Neural crest cell (in vitro differentiated cells): ENCODE measurements at places on chromosomes 11 and 22.

DNA sequence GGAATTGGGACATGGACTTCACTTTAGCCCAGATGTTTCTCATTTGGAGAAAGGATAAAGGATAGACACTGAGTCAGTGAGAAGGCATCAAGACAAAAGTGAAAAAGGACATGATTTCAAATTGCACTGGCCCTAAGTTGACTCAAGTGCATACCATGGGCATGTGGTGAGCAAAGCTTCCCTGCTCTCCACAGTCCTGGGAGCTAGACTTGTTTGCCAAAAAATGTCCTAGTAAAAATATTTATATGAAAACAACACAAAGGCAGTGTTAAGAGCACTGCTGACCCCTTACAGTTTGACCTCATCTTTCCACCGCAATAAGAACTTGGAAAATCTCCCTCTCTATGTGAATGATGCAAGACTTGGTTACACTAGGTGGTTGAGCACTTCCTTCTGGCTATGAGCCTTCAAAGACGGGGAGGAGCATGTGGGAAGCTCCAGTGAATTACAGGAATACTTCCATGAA is 46.5 kb upstream of the FIBIN start:
- DNase-seq: no peak

DNA sequence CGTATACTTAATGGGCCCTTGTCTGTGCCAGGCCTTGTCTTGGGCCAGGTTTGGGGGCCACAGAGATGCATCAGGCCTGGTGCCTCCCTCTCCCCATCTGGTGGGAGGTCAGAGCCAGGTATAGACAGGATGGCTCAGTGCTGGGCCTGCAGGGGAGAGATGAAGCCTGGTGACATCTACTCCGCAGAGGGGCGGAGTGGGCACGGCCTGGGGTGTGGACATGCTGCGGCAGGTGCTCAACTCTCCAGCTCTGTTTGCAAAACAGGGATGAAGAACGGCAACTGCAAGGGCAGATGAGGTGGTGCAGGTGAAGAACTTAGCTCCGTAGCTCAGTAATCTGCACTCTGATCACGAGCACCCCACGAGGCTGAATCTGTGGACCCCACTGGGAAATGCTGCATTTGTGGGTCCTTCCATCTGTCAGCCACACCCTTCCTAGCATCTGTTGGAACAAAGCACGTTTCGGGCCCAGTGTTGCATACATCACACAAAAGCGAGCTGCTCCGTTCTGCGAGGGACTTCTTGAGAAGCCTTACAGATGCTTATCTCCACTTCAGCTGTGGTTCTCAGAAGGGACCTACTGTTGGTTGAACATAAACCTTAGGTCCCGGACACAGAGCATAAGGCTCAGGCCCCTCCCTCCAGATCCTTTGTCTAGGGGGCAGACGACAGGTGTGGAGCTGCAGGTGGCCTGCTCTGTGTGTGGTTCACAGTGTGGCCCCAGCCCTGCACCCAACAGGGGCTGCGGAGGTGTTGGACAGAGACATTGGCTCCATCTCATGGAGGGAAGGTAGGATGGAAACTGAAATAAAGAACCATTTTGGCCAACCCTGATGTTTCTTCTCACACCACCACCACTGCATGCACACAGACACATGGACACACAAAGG is 78.3 kb downstream of the LRRC32 start:
- no peak for DNase-seq

DNA sequence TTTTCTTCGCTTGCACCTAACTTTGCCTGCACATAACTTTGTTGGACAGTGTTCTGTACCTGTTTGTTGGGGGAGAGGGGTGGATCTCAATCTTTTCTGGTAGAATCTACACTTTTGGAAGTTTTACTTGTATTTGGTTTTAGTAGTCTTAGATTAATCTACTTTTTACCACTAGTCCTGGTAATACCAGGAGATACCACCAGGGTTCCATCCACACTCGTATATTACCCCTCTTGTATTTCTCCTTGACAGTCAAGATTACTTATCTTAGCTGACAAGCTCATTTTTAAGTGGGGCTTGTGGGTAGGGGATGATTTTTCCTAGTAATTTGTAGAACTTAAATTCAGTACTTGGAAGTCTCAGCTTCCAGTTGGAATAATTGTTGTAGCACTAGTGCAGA is 37.3 kb upstream of the TECTA start:
- no peak for DNase-seq

- DNase-seq: no peak
Measured at GRCh38 chr11:26227301-26227746, 104.6 kb upstream of the ANO3 start.

- DNase-seq: peak; percentile 8
Measured at GRCh38 chr11:79437981-79438630, 2.7 kb downstream of the TENM4 start.

DNA sequence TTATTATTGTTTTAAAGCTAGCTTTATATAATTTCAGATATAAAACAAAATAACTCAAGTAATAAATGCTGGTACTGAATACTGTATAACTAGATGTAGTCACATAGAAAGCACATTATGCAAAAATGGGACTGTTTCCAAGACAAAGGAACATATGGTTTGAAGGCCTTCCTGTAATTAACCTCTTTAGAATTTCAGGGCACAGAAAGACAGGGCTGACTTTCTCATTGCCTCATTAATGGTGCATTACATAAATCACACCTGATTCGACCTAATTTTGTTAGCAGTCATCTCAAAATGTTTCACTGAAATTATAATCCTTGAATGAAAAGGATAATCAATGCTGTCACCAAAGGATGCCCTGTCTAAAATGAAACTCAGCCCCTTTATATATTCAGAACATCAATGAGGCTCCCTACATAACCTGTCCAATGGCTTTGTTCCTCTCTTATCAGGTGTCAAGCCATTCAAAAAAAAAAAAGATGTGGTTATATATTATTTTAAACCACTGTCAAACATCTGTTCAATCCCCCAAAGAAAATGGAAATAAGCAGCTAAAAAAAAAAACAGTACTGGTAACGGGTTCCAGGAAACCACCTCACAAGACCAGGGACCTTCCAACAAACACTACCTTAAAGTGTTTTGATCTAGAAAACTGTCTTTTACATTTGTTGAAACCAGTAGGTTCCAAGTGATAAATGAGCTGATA is 77.4 kb downstream of the FAM168A start:
- no peak for DNase-seq

GRCh38 chr11:116567721-116568242 is 205.0 kb downstream of the BUD13 start:
- no peak for DNase-seq

DNA sequence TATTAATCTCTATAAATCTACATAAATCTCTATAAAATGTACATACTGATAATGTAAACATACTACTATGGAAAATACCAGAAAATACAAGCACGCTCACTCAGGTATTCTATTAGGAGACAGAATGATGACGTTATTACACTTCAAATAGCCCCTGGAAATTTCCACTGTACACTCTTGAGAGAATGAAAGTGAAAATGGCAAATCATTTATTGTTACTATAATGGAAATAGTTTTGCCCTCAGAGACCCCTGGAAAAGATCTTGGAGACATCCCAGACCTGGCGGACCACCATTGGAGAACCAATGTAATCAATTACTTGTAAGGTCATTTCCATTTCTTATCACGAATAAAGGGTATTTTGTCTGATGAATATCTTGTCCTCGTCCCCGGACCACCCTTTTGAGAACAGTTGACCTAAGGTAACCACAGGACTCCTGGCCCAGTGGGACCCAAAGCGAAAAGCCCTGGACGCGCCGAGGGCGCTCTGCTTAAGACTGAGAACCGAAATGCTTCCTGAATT is 509 bp upstream of the PRRG4 start:
- DNase-seq: no peak

- no peak for DNase-seq
Measured at GRCh38 chr11:116696381-116696941, 76.3 kb downstream of the BUD13 start.

GRCh38 chr22:41998361-41999261 is at the start of gene WBP2NL:
WBP2NL (plus strand) TSS chr22:41998788; CDS start chr22:41998819, 31 bp downstream.
- no peak for DNase-seq

DNA sequence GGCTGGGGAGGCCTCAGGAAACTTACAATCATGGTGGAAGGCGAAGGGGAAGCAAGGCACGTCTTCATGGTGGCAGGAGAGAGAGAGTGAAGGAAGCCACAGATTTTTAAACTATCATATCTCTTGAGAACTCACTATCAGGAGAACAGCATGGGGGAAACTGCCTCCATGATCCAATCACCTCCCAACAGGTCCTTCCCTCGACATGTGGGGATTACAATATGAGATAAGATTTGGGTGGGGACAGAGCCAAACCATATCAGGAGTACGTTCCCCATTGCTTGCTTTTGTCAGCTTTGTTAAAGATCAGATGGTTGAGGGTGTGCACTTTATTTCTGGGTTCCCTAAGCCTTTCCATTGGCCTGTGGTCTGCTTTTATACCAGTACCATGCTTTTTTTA is 53.7 kb upstream of the E2F8 start:
- DNase-seq: no peak

DNA sequence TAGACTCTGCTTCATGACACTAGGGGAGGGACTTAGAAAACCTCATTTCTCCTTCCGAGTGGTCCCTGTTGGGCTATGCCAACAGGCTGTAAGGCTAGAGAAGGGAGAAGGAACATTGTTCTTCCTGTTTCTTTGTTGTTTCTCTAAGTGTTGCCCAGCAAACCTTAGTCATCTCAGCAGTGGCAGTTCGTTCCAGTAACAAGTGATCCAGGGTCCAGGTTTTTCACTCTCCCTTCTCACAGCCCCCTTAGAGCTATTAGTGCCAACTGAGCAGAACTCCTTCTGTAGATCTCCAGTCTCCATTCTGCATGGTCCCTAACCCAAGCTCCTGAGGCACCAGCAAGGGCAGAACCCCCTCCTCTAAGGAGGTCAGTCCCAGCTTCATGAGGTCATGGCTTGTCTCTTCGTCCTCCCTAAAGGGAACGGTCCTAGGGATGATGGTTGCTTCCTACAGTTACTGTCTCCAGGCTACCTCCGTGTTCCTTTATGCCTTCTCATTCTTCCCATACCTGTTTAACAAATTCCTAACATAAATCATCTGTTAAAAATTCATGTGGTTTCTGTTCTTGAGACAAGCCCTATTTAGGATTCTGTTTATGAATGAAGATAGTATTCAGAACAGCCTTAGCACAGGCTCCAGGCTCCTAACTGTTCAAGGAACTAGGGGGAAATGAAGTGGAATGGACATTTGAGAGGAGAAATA is 168.6 kb upstream of the UBASH3B start:
- DNase-seq: peak; percentile 4

DNA sequence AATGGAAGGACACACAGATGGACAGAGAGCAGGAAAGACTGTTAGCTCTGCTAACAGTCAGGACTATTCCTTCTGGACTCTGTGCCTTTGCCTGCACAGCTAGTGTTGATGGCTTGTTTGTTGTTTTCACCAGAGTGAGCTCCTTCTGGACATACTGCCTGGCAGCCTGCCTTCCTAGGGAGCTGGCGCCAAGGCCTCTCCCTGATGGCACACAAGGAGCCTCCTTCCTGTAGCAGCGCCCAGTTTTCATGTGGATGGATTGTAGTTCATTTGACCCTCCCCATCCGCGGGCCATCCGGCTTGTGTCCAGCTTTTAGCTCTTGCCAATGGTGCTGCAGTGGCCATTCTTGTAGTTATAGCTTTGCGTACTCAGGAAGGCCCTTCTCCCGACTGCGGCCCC is 16.6 kb upstream of the BCR start:
- no peak for DNase-seq

DNA sequence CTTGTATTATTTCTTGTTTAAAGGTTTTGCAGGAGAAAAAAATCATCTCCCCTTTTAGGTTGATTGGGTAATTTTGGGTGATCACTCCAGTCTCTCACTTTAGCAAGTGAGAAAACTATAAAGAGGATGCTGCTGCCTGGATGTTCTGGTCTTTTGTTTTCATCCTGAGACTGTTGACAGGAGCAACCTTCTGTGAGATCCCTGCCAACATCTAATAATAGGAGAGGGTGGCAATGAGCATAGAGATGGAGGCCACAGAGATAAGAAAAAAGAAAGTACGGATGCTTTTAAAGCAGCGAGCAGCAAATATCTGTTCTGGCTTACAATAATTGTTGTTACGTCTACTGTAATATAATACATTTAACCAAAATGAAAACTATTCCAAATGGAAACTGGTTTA is 293.6 kb upstream of the MTNR1B start:
- DNase-seq: no peak

GRCh38 chr11:36274414-36274813 is 14.8 kb downstream of the COMMD9 start:
- DNase-seq: no peak

- DNase-seq: no peak
Measured at GRCh38 chr11:101508370-101508769, 75.4 kb downstream of the TRPC6 start.

- no peak for DNase-seq
Measured at GRCh38 chr11:47571895-47572294, 6.5 kb downstream of the PTPMT1 start.

DNA sequence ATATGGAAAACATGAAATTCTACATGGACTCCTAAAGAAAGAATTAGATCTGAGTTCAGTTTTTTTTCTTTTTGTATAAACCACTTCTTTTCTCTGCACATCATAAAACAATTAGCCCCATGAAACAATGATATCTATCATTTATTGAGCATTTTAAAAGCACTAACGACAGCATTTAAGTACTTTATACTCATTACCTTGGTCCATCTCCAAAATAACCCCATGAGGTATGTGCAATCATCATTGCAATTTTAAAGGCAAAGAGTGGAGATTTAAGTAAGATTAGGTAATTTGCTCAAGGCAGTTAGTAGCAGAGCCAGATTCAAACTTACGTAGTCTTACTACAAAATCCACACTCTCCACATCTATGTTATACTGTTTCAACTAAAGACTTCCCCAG is 177.7 kb upstream of the RAG2 start:
- DNase-seq: no peak

GRCh38 chr22:42428025-42428424 is 4.2 kb downstream of the NFAM1 start:
- DNase-seq: no peak

GRCh38 chr22:19525666-19526065 is 1.5 kb upstream of the CLDN5 start:
- no peak for DNase-seq

DNA sequence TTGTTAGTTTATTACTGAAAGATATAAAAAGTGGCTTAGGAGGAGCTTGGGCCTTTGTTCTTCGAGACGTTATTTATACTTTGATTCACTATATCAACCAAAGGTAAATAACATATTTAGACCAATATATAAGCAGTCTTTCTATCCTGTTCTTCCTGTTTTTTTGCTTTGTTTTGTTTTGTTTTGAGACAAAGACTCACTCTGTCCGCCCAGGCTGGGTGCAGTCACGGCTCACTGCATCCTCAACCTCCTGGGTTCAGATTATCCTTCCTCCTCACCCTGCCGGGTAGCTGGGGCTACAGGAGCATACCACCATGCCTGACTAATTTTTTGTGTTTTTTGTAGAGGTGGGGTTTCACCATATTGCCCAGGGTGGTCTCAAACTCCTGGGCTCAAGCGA is 66.8 kb downstream of the ATM start:
- DNase-seq: no peak

GRCh38 chr11:2718817-2719438 is 19.1 kb upstream of the KCNQ1OT1 start:
- no peak for DNase-seq

DNA sequence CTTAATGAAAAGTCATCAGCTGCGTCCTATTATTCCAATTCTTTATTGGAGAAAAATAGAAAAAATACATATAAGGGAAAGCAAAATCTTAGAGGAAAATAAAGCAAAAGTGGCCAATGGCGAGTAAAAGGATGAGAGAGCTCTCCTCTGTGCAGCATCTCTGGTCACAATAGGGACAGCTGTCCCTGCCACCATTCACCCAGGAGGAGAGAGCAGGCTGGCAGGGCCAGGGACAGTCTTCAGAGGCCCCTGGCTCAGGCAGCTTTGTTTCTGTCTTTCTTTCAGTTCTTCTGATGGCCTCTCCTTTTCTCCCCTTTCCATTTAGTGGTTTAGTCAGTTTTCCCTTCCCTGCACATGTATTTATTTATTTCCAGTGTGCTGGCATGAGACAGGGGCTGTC is 941.3 kb downstream of the NTM start:
- DNase-seq: no peak
